Activated CD4-positive, alpha-beta memory T cell treated with anti-CD3 and anti-CD28 coated beads, Interleukin-2, amount 10 ng/mL, durations not matched to agents 7 days and 5 days (primary cell): ENCODE measurements at places on chromosomes 16 and 17.

GRCh38 chr17:17988427-17988945 is 15.8 kb downstream of the DRC3 start:
- no peak for DNase-seq
- no peaks in the 10 kb centered on the region for H3K4me1 ChIP-seq
- no peak overlapping the region for H3K4me3 ChIP-seq
- no peaks in the 10 kb centered on the region for H3K36me3 ChIP-seq
- no peaks in the 10 kb centered on the region for H3K27me3 ChIP-seq
- no peak overlapping the region for H3K27ac ChIP-seq

DNA sequence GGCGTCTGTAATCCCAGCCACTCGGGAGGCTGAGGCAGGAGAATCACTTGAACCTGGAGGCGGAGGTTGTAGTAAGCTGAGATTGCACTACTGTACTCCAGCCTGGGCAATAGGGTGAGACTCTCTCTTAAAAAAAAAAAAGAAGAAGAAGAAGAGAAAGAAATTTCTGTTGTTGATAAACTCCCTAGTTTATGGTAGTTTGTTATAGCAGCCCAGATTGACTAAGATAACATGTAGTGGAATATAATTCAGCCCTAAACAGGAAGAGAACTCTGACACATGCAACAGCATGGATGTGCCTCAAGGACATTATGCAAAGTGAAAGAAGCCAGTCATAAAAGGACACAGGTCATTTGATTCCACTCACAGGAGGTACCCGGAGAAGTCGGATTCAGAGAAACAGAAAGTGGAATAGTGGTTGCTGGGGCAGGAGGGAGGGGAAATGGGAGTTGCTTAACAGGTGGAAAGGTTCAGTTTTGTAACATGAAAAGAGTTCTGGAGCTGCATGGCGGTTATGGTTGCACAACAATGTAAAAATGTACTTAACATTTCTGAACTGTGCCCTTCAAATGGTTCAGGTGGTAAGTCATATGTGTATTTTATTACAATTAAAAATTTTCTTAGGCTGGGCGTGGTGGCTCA is 26.0 kb upstream of the PRM1 start:
- DNase-seq, result no peak
- peaks cover 46% of the 10 kb centered on the region for H3K4me1 ChIP-seq
- H3K27me3 ChIP-seq, result peaks cover 7% of the 10 kb centered on the region
- no peak overlapping the region for H3K4me3 ChIP-seq

DNA sequence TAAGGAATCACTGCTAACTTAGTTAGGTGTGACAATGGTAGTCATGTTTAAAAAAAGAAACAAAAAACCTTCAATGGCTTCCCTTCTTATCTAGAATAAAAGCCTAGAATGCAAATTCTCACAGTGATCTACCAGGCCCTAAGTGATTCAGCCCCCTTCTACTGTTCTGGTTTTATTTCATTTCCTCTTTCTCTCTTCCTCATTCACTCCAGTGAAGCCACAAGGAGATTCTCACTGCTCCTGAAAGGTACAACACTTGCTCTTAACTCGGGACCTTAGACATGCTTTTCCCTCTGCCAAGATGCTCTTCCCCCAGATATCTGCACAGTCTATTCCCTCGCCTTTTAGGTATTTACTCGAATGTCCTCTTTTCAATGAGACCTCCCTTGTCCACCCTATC is 3.7 kb downstream of the PIGS start:
- H3K27me3 ChIP-seq, result no peaks in the 10 kb centered on the region
- peaks cover 47% of the 10 kb centered on the region for H3K36me3 ChIP-seq
- peaks cover 42% of the 10 kb centered on the region for H3K4me1 ChIP-seq
- H3K4me3 ChIP-seq, result no peak overlapping the region
- no peak for DNase-seq

- no peak for DNase-seq
- H3K36me3 ChIP-seq, result peaks cover 10% of the 10 kb centered on the region
- H3K4me1 ChIP-seq, result peaks cover 4% of the 10 kb centered on the region
Observed at GRCh38 chr17:76469076-76469990, 1.9 kb downstream of the AANAT start.

DNA sequence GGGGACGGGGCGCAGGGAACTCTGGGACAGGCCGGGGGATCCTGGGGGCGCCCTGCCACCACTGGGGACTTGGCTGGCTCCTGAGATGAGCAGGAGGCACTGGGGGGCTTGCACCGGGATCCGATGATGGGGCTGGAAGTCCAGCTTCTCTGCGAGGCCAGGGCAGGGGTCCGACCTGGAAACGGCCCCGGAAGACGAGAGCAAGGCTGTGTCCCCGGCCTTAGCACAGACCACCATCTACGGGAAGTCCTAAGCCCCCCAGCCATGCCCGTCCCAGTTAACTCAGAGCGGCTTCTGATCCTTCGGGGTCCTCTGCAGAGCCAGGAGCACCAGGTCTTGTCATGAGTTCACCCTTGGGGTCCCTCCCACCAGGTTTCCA is 573 bp downstream of the CDT1 start:
- H3K27me3 ChIP-seq, result no peaks in the 10 kb centered on the region
- no peak for DNase-seq
- peak overlapping the region; percentile 63 for H3K27ac ChIP-seq
- H3K36me3 ChIP-seq, result peaks cover 36% of the 10 kb centered on the region
- H3K4me3 ChIP-seq, result peak overlapping the region; percentile 80

- H3K4me3 ChIP-seq, result no peak overlapping the region
- no peaks in the 10 kb centered on the region for H3K36me3 ChIP-seq
- H3K27ac ChIP-seq, result no peak overlapping the region
- no peak for DNase-seq
- no peaks in the 10 kb centered on the region for H3K4me1 ChIP-seq
Observed at GRCh38 chr16:6231398-6231797, 1101.2 kb upstream of the RBFOX1 start.
